Stimulated activated CD4-positive, alpha-beta T cell treated with anti-CD3 and anti-CD28 coated beads, TNF-alpha, amount 100 ng/mL, for 24 hours (primary cell): ENCODE measurements at places on chromosomes 7 and 10.

DNA sequence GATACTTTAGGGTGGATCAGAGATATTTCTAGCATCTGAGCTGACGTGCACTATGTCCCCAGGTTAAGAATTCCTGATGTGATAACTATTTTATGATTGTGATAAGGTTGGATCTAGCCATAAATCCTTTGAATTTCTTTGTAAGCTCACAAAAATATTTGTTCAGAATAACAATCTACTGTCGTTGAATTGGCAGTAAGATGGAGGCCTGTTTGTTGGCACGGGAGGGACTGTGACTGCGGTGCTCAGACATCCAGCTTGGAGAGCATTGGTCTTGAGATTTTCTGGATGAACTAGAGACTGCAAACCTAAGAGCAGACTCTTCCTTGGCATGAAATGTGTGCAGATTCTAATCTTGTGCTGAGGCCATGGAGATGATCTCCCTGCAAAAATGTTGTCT lies 131.1 kb downstream of the LRRC4 start:
- no peak for DNase-seq

GRCh38 chr7:123748171-123748733 lies 551 bp downstream of the WASL start:
- DNase-seq, result peak; percentile 1

GRCh38 chr10:28463141-28463540 lies 69.8 kb upstream of the WAC start:
- DNase-seq, result no peak

DNA sequence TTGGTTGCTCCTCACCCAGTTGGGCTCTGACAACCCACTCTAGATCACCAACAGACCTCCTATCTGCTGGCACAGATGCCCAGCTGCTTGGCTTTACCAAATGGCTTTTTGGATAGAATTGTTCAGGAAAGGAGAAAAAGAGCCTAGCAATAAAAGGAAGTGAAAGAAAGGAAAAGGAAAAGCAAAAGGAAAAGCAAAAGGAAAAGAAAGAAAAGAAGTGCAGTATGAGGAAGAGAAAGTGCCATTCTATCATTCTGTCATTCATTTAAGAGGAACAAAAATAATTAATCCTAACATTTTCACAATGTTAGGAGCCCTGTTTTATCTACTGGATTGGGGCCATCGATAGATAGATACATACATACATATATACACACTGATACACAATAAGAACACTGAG lies 353.6 kb downstream of the THSD7A start:
- no peak for DNase-seq

DNA sequence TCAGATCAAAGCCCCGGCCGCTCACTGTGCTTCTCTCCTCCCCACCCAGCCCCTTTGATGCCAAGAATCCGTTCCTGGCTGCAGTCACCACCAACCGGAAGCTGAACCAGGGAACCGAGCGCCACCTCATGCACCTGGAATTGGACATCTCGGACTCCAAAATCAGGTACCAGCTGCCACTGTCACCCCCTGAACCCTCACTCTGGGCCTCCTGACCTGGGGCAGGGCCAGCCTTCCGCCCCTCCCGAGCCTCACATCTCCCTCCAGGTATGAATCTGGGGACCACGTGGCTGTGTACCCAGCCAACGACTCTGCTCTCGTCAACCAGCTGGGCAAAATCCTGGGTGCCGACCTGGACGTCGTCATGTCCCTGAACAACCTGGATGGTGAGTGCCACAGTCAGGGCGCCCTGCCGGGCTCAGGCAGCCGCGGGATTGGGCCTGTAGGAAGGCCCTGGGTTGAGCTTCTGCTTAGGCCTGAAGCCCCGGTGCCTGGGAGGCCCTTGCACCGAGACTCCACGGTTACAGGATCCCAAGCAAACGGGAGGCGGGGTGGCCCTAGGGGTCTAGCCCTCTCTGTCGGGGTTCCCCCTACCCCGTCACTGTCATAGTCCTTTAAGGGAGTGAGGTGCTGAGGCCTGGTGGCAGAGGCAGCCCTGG lies 10.8 kb downstream of the TMEM120A start:
- no peak for DNase-seq

GRCh38 chr7:116805100-116805544 lies 57.3 kb upstream of the CAPZA2 start:
- no peak for DNase-seq

DNA sequence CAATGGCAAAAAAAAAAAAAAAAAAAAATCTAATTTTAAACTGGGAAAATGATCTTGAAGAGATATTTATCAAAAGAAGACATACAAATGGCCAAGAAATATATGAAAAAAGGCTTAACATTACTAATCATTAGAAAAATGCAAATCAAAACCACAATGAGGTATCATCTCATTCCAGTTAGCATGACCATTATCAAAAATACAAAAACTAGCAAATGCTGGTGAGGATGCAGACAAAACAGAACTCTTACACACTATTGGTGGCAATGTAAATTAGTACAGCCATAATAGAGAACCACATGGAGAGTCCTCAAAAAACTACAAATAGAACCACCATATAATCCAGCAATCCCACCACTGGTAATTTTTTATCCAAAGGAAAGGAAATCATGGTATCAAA lies 489.6 kb downstream of the TNS3 start:
- no peak for DNase-seq

DNA sequence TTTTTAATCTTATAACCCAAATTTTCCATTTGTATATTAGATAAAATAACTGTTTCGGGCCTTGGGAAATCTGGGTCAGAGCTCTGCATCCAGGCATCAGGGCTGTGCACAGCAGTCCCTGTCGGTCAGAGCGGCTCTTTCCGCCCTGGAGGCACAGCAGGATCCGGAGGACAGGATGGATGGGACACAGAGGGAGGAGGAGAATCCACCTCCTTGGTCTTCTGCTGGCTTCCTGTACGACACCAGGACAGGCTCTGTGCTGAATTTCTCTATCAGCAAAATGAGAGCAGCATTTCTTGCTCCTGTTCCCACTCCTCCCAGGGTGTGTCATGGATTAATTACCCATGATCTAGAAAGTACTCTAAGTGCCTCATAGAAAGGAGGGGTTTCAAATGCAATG lies 254.9 kb downstream of the SKAP2 start:
- no peak for DNase-seq

DNA sequence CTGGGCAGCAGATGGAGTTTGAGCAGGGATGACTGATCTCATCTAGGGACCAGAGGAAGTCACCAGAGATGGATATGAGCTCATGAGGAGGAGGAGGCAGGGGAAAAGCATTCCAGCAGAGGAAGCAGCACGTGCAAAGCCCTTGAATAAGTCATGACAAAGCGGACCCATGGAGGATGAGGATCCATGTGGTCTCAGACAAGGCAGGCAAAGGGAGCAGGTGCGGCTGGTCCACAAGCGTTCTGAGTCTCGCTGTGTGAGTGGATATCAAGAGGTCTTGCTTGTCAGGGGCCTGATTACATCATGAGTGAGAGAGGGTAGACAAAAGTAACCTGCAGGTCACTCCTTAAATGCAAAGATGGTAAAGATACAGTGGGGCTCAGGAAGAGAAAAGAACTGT lies 307.6 kb downstream of the GRID1 start:
- no peak for DNase-seq

DNA sequence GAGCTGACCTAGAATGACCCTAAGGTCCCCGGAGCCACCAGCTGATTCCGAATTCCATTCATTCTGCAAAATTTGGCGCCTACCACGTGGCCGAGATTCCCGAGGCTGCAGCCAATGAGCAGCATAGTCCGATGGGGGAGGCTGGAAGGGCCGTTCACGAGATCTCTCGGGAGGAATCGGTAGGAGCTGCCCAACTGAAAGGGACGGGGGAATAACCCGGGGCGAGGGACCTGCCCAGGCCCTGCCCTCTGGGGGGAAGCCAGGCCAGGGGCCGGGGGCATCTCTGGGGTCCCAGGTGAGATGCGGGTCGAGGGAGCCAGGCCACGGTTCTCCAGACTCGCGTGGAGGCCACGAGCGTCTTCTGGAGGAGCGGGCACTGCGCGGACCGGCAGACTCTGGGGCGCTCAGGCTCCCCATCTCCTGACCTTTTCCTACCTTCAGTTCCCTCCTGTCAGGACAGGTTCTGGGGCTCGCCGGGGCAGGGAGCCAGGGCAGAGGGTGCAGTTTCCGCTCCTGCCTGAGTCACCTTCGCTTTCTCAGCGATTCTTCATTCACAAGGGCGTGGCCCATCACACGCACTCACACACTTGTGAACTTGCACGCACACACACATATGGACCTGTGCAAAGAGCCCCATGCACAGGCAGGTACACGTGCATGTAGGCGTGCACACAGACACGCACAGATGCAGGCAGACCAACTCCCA lies 173.4 kb downstream of the RNF216 start:
- DNase-seq, result no peak

DNA sequence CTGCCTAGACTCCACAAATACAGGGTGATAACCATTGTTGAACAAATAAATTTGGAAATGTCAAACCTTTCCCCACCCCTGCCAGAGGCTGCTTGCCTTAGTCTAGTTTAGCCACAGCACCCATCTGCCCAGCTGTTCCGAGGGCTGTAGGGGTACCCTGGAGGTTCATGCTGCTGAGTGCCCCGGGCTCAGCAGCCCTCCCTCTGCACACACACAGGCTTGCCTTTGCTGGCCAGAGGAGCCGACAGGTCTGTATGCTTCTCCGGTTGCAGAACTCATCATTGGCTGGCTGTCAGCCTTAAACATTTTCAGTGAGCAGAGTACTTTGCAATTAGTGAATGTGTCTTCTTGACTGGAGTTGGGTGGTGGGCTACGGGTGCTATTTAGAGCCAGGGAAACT lies 122.9 kb downstream of the NRF1 start:
- DNase-seq, result no peak

DNA sequence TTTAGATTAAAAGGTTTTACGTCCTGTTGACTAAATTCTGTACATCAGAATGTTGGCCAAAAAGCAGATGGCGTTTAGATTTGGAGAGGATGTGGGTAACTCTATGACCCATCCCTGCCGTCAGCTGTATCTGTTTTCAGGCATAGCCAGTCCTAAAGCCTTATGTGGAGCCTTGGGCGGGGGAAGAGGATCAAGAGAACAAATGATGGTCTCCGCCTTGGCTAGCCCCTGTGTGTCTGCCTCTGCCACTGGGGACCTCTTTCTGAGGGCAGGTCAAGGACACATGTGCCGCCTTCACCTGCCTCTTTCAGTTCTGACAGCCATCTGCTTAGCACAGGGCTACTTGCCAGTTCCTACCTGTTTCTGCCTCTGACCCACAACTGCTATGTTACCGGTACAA lies 24.1 kb downstream of the PDSS1 start:
- DNase-seq, result peak; percentile 12
